ENCODE measurements at places on chromosomes 5 and 9.

- DNase-seq = no peak
These were observed 410.2 kb downstream of the ACTL7B start for GRCh38 chr9:108445431-108446071.

DNA sequence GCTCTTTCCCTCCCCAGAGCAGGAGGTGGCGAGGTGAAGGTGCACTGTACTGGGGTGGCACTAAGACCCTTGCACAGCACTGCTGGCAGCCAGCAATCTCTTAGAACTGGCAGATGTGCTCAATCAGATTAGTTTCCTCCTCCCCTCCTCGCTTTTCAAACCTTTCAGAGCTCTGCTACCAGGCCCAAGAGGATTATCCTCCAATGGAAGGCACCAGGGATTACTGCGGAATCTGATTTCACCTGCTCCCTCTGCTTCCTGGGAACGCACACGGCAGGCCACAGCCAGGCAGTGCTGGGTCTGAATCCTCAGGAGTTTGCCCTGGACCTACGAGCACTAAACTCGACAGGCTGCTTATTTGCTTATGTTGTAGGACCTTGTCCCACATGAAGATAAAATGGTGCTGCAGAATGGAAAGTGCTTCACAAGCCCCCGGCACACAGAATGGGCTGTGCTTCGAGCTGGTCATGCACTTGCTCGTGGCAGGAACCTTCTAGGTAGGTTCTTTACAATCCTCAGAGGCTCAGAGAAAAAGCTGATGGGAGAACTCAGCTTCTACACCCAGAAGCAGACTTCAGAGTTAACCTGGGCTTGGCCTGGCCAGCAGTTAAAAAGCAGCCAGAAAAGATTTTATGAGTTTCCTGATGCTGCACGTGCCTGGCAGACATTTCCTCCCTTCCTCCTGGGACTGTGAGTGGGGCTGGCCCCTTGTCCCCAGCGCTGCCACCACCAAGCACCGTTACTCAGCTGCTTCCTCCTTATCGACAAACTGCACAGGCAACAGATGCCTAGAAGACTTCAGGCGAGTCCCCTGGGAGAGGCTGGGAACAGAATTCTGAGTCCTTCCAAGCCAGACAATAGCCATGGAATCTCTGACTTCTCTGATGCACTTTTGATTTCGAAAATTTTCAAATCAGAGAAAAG is 33.1 kb downstream of the FABP6 start:
- DNase-seq = no peak

GRCh38 chr9:71928806-71929205 is 17.4 kb downstream of the C9orf85 start:
- no peak for DNase-seq

DNA sequence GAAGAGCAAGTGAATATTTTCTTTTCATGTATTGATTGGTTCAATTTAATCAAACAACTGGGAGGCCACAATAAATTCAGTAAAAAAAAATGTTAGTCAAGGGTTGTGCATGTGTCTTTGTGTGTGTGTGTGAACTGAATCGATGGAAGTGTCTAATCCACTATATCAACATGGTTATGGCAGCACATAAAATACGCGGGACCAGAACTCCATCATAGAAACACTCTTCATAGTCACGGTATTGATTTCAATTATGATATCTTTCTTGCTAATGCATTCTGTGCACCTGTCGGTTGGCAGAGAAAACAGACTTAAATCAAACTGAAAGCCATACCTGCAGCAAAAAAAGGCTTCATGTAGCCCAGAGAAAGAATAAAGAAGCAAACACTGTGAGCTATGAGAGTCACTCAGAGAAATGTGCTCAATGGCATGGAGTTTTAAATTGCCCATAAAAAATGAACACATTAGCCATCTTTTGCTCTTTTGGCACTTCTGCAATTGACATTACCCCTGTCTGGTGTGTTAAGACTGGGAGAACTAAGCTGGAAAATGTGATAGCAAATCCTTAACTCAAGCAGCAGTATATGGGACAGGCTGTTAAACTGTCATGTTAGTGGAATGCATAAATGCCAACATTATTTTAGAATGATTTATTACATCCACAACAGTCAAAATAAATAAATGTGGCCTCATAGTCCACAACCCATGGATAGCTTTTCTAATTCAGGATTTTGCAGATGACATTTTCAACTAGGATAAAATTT is 642.4 kb upstream of the C9orf72 start:
- DNase-seq = no peak
